ENCODE measurements at places on chromosomes 2 and 18.

DNA sequence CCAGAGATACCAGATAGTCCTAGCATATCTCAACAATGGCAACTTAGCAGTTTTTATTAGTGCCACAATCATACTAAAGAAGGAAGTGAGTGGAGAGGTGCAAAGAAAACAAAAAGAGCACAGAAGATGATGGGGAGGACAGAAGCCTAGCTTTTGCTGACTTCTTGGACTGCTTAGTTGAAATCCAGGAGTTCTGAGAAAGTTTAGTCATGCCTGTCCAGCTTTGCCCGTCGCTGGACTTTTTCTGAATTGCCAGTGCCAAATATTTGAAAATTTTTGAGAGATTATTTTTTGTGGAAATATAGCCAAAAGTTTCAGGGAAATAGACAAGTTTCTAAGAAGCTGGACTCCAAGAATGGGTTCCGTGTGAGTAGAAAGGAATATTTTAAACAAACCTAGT lies 558.7 kb upstream of the TNP1 start:
- no peak for DNase-seq

DNA sequence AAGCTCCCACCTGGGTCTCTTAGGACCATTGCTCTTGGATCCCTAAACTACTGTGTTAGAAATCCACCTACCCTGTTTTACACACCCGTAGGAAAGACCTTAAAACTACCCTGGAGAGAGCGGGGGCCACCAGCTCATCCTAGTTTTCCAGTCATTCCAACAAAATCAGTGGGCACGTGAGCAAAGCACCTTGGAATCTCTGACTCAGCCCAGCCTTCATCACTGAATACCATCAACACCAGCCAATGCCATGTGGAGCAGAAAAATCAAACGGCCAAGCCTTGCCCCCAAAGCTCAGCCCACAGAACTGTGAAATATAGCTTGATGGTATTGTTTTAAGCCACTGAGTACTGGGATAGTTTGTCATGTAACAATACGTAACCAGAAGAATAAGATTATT lies 449.7 kb upstream of the CHAC2 start:
- no peak for DNase-seq

DNA sequence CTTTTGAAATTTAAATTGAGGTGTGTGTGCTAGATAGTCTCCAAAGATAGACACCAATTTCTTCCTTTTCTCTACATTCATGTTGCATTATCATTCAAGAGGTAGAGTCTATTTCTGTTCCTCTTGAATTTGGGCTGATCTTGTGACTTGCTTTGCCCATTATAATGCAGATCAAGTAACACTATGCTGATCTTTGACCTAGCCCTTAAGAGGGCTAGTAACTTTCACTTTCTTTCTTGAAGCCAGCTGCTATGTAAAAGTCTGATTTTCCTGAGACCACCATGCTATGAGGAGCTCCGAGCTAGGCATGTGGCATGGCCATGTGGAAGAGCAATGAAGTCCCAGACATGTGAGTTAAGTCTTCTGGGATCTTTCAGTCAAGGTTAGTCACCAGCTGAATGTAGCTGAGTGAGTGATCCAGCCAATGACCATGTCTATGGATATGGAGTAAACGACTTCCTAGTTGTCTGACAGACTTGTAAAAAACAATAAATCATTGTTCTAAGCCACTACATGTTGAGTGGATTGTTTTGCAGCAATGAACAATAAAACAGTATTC lies 189.4 kb upstream of the CWC22 start:
- DNase-seq, result no peak

GRCh38 chr18:678482-679182 lies 21.2 kb downstream of the TYMS start:
- no peak for DNase-seq

DNA sequence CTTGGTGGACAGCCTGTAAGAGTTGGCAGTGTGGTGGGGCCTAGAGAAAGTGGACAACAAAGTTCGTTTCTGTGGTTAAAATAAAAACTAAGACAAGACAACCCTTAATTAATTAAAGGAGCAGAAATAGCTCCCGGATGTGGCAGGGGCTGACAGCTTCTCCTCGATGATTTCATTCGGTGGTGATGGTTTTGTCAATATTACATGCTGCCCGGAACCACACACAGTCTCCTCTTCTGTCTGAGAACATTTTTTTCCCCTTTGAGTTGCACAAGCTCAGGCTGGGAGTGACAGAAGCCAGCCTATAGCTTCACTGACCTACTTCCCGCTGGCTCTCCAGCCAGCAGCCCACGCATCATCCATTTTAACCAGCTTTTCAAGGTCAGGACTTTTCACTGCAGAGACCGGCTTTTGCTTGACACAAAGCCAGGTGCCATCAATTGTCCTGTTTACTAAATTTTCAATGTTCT lies 378.8 kb downstream of the SLC4A3 start:
- DNase-seq, result no peak

DNA sequence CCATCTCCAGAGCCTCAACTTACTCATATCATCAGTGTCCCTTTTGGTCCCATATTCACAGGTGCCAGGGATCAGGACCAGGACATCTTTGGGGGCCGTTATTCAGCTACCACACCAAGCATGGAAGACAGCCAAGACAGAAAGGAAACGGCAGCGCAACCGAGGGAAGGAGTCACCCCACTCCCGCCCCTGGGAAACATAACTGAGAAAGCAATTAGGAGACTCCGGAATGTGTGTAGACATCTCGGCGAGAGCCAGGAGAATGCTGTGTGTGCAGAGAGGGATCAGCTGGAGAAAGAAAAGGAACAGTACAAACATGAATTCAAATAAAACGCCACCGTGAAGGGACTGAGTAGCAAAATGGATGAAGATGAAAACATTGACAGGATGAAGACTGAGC lies 13.4 kb upstream of the BOK start:
- DNase-seq, result no peak

GRCh38 chr2:236799391-236800026 lies 229.9 kb downstream of the ACKR3 start:
- DNase-seq, result no peak

- DNase-seq, result peak; percentile 35
Observed at GRCh38 chr2:233399306-233400225, 45.3 kb downstream of the DGKD start.

GRCh38 chr18:11871501-11871900 lies 20.3 kb downstream of the CHMP1B start:
- DNase-seq, result no peak

- DNase-seq, result no peak
Observed at GRCh38 chr2:239263231-239263630, 137.6 kb downstream of the HDAC4 start.

- DNase-seq, result no peak
Observed at GRCh38 chr2:237060534-237061312, 25.0 kb upstream of the COPS8 start.

DNA sequence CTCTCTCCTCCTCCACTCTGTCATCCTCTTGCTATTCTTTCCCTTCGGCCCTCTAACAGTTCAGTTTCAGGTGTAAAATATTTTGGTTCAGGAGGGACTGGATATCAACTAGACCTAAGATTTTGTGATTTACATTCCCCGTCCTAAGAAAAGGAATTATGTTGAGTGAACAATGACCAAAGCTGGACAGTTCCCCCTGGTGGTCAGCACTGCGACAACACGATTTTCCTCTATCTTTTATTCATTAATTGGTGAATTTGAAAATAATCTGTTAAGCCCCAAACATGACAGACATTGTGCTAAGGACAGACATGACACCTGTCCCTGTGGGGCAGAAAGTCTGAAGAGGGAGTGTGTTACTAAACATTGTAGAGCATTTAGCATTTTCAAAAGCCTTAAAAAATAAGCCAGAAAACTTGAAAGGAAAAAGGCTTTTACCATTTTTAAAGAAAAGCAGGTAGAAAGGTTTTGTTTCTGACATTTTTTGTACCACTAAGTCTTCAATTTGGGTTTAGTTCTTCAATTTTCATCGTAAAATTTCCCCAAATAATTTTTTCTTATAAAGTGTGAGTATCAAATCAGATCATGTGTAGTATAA lies 28.4 kb upstream of the GTF2A1L start:
- no peak for DNase-seq

DNA sequence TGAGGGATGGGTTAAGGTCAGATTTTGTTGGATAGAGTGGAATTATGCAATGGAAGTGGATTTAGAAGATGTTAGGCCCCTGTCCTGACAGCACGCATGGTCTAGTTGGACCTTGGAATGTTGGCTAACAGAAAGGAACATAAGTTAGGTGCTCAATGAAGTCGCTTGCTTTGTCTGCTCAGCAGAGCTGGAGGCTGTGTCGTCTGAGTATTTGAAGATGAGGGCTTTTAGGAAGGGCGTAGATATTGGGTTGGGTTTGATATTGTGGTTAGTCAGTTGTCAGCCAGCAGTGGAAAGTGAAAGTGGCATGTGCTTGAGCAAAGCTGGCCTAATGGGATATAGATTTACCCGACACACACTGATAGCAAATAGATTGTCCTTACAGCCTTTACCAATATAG lies 239.3 kb downstream of the PRKCE start:
- DNase-seq, result no peak

- no peak for DNase-seq
Observed at GRCh38 chr2:209499069-209499468, 75.2 kb downstream of the MAP2 start.

DNA sequence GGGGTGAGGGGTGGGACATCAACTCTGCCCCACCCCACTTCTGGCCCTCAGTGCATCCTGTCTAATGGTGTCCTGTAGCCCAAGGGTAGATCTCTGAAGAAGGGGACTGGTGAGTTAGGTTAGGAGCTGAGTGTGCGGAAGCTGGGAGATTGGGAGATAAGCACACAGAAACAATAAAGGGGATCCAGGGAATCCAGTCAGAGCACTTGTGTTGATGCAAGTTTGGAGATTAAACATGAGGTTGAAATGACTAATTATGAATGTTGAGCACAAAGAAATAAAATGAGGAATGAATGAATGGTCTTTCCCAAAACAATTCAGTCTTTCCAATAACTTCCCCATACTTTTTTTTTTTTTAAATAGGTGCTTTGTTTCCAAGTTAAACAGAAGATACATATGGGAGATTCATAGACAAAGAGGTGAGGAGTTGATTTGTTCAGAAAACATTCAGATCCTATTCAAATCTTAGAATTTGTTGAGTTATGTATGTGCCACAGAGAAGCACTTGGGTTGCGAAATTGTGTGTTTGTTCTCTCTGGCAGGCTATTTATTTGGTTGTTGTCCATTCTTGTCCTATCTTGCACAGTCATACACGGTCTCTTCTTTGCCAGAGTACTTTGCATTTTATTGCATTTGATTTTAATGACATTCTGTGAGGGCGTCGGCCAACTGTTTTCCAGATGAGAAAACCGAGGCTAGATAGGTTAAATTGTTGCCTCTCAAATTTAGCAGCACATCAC lies 31.6 kb upstream of the NABP1 start:
- no peak for DNase-seq

DNA sequence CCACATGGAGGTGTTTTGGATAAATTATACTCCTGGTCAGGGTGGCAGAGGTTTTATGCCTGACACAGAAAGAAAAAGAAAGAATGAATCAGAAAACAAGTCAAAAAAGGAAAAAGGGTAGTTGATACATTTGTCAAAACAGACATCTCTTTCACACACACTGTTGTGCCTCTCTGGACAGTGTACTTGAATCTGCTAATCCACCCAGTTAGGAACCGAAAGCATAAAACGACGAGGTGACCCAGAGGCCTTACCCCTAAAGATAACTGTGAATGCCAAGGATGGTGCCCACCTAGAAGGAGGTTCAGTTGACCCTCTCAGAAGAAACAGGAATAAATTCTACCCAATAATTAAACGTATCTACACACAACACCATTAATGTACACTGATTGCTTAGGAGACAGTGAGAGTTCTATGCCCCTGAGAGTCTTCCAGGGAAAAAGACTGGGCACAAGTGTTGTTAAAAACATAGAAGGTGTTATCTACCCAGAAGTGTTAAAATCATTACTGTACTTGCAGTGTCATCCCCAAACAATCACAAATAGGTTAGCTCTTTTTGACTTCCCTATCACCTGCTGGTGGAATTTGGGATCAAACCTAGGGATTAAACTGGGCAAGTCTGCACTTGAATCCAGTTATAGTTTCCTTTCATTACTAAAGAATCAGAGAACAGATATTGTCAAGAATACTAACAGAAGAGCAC lies 123.2 kb upstream of the DNAJC10 start:
- DNase-seq, result no peak
